ENCODE measurements at places on chromosomes 4 and X.

DNA sequence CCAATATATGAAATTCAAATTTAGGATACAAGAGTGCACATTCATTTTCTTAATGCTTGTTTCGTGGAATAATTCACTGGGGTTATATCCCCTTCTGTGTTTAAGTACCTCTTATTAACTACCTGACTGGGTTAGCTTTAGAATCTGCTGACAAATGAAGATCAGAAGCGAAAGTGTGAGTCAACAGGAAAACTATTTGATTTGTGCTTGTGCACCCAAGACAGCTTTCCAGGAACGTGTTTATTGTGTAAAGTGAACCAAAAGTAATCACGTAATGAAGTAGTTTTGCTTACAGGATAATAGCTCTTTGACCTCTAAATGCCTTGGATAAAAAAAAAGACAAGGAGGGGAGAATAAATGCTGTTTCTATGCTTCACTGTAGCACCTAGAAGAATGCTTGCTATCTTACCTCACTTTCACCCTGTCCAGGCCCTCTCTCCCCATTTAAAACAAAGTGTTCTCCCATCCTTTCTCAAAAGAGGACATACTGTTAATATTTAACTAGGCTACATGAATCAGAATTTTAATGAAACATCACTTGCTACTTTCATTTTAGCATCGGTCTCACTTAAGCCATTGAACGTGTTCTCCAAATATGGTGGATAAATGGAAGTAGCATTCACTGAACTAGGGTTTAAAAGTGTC lies 141.9 kb downstream of the THOC2 start:
- DNase-seq, result no peak

- DNase-seq, result no peak
These were observed 42.9 kb downstream of the USP26 start for GRCh38 chrX:133053861-133054598.

GRCh38 chrX:18873189-18873791 lies 110.6 kb downstream of the PHKA2 start:
- DNase-seq, result no peak

DNA sequence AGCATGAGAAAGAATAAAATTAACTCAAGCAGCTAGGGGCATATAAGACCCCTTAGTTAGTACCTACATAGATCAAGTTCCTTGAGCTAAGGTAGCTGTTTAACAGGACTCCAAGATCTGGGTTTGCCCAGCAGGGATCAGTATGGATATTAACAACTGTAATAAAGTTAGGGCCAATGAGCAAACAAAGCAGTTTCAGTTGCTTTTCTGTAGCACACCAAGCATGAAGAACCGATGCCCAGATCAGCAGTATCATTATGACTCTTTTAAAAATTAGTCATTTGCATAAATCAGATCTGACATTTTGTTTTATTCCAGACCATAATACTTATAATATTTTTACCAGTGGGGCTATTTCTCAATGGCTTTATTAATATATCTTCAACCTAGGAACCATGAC lies 80.9 kb downstream of the C4orf33 start:
- no peak for DNase-seq

- DNase-seq, result no peak
These were observed 9.0 kb downstream of the GRIA3 start for GRCh38 chrX:123193101-123193500.

GRCh38 chr4:127829014-127829413 lies 46.9 kb downstream of the HSPA4L start:
- DNase-seq, result no peak

DNA sequence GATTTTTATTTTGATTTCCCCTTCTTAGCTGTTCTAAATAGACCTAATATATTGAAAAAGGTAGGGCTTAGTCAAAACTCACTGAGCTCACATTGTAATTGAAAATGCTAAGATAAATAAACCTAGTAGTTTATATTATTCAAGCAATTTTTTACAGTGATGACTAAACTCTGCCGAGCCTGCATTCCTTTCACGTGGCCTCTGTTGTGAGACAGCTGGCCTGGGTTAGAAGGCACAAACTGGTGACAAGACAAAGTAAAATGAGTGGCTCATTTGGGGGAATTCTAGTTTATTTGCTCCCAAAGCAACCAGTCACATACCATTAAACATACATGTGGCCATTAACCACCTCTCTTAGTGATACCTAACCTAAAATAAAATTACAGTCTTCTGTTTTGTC lies 169.4 kb upstream of the TEX13C start:
- no peak for DNase-seq

GRCh38 chr4:82217986-82218715 lies 155.6 kb downstream of the HNRNPD start:
- no peak for DNase-seq

GRCh38 chrX:30895370-30895769 lies 6.3 kb upstream of the TAB3 start:
- DNase-seq, result no peak

DNA sequence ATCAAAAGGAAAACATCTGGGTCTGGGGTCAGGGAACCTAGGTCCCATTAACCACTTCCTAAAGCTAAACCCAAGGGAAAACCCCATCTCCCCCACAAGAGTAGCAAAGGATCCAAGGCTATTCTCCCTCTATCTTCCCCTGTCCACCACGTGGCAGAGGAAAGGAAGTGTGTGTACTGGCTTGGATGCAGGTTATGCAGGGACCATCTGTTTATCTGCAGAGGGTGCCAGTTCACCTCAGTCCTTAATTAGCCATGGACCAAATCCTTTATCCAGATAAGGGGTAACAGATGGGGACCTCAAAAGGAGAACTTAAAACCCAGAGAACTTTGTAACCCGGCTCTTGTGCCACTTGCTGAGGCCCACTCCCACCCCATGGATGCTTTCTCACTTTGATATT lies 135.3 kb downstream of the ZNF518B start:
- DNase-seq, result no peak

DNA sequence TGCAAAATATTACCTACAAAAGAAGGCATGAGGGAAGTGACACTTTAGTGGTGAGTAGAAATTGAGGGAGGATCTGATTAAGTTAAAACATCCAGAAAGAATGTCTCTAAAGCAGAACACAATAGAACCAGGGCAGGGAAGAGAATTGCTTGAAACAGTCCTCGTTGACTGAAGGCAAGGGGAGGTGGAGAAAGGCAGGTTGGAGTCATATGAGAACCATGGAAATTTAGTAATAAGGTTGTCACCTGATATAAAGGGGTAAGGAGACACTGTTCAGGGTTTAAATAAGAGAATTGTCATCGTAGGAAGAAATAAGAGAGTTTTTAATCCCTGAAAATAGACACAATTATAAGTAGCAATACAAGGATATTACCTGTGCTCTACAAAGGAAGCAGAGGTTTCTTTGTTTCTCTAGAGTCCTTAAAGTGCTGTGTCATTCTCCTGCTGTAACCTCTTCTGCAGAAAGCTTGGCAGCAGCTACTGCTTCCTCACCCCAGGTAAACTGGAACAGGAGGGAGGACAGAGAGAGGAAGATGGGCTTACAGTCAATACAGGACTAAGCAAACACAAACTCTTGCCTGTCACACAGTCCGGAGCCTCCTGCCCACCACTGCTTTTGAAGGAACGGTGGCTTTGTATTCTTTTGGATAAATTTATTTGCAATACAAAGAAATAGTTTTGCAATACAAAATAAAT lies 258.4 kb downstream of the PPARGC1A start:
- no peak for DNase-seq

GRCh38 chrX:123626962-123627361 lies 105.9 kb downstream of the THOC2 start:
- DNase-seq, result no peak

DNA sequence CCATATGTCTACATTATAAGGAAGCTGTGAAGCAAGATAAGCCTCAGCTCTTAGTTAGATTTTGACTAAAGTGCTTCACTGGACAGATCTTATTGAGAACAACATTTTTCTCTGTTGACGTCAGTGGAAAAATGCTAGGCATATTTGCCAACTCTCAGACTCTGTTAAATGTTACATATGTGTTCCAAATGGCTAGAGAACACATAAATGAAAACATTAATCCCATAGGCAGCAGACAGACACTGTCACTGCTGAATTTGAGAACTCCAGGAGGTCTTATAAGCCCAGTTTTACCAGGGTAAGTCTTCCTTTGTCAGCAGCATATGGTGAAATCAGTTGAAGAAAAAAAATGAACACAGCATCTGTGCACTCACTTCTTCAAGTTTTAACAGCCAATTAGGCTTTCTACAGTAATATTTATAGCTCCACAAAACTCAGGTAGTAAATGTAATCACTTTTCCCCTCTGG lies 186.9 kb downstream of the CAMK2D start:
- DNase-seq, result no peak

DNA sequence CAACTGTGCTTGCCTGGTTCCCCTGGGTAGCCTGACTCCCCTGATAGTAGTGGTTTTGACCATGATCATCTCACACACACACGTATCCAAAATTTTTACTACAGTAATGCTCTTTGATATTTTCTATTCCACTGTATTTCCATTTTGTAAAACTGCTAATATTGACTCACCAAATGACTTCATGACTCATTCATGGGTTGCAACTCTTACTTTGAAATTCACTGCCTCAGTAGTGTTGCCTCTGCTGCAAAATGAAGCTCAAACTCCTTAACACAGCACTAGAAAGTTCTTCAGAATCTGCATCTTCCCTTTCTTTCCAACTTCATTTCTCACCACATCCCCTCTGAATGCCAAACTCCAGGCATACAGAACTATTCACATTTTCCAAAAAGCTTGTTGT lies 20.3 kb downstream of the QRFPR start:
- DNase-seq, result no peak

- no peak for DNase-seq
These were observed 37.3 kb upstream of the ARAF start for GRCh38 chrX:47523713-47524166.

DNA sequence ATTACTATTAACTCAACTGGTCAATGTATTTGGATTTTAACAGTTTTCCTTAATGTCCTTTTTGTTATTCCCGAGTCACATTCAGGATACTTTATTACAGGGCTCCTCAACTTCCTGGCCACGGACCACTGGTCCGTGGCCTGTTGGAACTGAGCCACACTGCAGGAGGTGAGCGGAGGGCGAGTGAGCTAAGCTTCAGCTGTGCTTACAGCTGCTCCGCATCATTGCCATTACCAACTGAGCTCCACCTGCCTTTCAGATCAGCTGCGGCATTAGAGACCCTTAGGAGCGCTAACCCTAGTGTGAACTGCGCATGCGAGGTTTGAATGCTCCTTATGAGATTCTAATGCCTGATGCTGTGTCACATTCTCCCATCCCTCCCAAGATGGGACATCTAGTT lies 591.7 kb downstream of the CCSER1 start:
- DNase-seq, result no peak

GRCh38 chrX:49792376-49792775 lies 36.7 kb upstream of the PAGE4 start:
- no peak for DNase-seq

- DNase-seq, result no peak
These were observed 2.8 kb upstream of the CHIC2 start for GRCh38 chr4:54067166-54067565.

GRCh38 chr4:108359986-108360681 lies 191.4 kb upstream of the LEF1 start:
- DNase-seq, result no peak

- DNase-seq, result no peak
These were observed 929 bp downstream of the ZBTB33 start for GRCh38 chrX:120251471-120252011.

- DNase-seq, result no peak
These were observed 99.0 kb upstream of the TRPC3 start for GRCh38 chr4:122050841-122051240.

- no peak for DNase-seq
These were observed 10.7 kb upstream of the HCCS start for GRCh38 chrX:11100281-11101035.

DNA sequence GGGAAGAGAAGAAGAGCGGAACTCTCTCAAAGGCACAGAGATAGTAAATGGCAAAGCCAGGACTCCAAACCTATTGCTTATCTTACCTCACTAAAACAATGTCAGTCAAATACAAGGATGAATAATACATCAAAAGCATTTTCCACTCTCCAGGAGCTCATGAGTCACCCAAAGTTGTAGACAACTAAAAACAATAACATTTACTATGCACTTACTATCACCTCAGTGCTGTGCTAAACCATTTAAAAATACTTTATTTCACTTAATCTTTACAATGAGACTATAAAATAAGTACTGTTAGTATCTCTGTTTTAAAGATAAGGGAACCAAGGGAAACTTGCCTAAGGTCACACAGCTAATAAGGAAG lies 163.2 kb upstream of the SPANXC start:
- no peak for DNase-seq

All from stimulated activated CD8-positive, alpha-beta memory T cell treated with anti-CD3 and anti-CD28 coated beads, Interleukin-7, amount 100 ng/mL, for 1 hour (primary cell).